Small intestine (tissue), 16 donors: ENCODE measurements at places on chromosomes 16 and 17. TPM values are rescaled to one million over a fixed set of nuclear protein-coding genes. Genes with fewer than 3 reads are reported as not detected.

The KRTAP4-3 gene
- polyA plus RNA-seq, result not detected

The ZNF469 gene
- under 0.01 TPM for polyA plus RNA-seq

The ABCC12 gene
- not detected for polyA plus RNA-seq

The CACNG3 gene
- polyA plus RNA-seq, result not detected

The CACNG1 gene
- polyA plus RNA-seq, result not detected

The GRAP gene
- 5.9 TPM for polyA plus RNA-seq
